Body of pancreas (tissue), 4 donors: ENCODE measurements at places on chromosomes 12 and 14. TPM values are rescaled to one million over a fixed set of nuclear protein-coding genes. Genes with fewer than 3 reads are reported as not detected.

UNC119B gene
- 23.6 TPM for total RNA-seq

BHLHE41 gene
- 2.6 TPM for total RNA-seq

SYCP3 gene
- total RNA-seq: not detected

LHX5 gene
- not detected for total RNA-seq

B3GNT4 gene
- total RNA-seq: not detected

TMEM119 gene
- 6.5 TPM for total RNA-seq

MED13L gene
- total RNA-seq: 72.6 TPM

ACVRL1 gene
- total RNA-seq: 93.9 TPM

REM2 gene
- not detected for total RNA-seq

IFNG gene
- total RNA-seq: not detected

NOC4L gene
- total RNA-seq: 10.9 TPM

SCNN1A gene
- total RNA-seq: 112 TPM

MYO1H gene
- not detected for total RNA-seq

LMBR1L gene
- total RNA-seq: 40.7 TPM

MYF5 gene
- total RNA-seq: not detected

CFL2 gene
- 32.3 TPM for total RNA-seq

KRT74 gene
- total RNA-seq: not detected

MPHOSPH9 gene
- total RNA-seq: 42.5 TPM

PLD4 gene
- total RNA-seq: not detected

MYH6 gene
- total RNA-seq: 1.6 TPM

PSME2 gene
- 29.3 TPM for total RNA-seq

CCT2 gene
- 71.1 TPM for total RNA-seq

SMCO2 gene
- not detected for total RNA-seq

GLIPR1L2 gene
- total RNA-seq: not detected

SLC7A7 gene
- total RNA-seq: 6.9 TPM

TBC1D30 gene
- 91.0 TPM for total RNA-seq

RNF34 gene
- total RNA-seq: 25.9 TPM

BAZ1A gene
- 10.5 TPM for total RNA-seq

BBS10 gene
- total RNA-seq: 4.0 TPM

USP44 gene
- total RNA-seq: 7.0 TPM

RHOF gene
- total RNA-seq: 9.9 TPM

MEG3 gene
- total RNA-seq: 150 TPM

OTX2 gene
- not detected for total RNA-seq

LTBP2 gene
- total RNA-seq: 15.8 TPM

FAM222A gene
- 8.0 TPM for total RNA-seq

KRT6A gene
- not detected for total RNA-seq

CMKLR1 gene
- 5.3 TPM for total RNA-seq

GLI1 gene
- total RNA-seq: not detected

CLEC4A gene
- total RNA-seq: not detected

PRKD1 gene
- 14.8 TPM for total RNA-seq

IAPP gene
- total RNA-seq: 111 TPM

NEUROD4 gene
- total RNA-seq: not detected

TDRD9 gene
- 4.7 TPM for total RNA-seq

BDKRB2 gene
- 11.4 TPM for total RNA-seq

DHRS2 gene
- total RNA-seq: 3.3 TPM

DPPA3 gene
- not detected for total RNA-seq

CSRP2 gene
- 19.7 TPM for total RNA-seq

GDF11 gene
- total RNA-seq: 0.78 TPM
